ENCODE measurements at places on chromosomes 2 and 18. TPM values are rescaled to one million over a fixed set of nuclear protein-coding genes. Genes with fewer than 3 reads are reported as not detected.

DNA sequence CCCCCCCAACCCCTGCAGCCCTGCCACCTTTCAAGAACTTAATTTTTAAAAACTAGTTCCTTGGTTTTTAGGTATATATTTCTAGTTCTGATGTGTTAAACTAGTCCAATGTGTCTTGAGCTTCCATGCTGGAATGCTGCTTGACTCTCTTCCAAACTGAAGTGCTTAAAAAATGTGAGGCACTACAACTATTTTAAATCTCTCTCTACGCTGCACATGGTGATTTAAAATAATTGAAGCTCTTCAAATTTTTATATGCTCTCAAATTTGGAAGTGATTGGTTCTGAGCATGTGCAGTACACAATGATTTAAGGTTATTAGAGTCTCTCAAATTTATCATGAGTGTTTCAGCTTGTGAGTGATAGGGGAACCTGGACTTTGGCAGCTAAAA is 192.6 kb upstream of the ZEB2 start:
- no peak for DNase-seq
- no peak overlapping the region for H3K4me3 ChIP-seq
- H3K27ac ChIP-seq, result no peak overlapping the region
- H3K4me1 ChIP-seq, result no peaks in the 10 kb centered on the region
- no peaks in the 10 kb centered on the region for H3K36me3 ChIP-seq

- no peaks in the 10 kb centered on the region for H3K4me1 ChIP-seq
- no peak overlapping the region for H3K27ac ChIP-seq
- no peak overlapping the region for H3K4me3 ChIP-seq
- no peak for DNase-seq
- no peaks in the 10 kb centered on the region for H3K27me3 ChIP-seq
These were observed 304.6 kb downstream of the PARD3B start for GRCh38 chr2:204849892-204850291.

DNA sequence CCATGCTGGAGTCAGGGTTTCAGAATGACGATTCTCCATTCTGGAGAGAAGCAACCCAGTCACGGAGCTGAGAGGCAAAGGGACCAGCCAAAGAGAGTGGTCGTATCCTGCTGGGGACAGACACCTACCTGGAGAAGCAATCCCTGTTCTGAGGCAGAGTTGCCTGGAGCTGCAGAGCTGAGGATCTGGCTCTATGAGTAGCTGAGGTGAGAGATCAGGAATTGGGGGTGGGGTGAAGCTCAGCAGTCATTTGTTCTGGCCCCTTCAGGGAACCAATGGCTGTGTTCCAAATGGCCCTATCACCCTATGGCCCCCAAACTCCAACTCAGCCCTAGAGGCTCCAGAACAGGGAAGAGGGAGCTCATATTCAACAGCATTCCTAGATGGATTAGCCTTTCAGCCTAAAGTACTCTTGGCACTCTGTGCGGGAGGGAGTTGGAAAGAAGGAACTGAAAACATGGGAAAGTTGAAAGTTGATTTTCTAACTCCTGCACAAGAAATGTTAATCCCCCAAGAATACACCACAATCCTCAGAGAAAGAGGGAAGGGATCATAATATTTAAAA is 3.3 kb upstream of the ATRAID start:
- H3K27me3 ChIP-seq, result no peaks in the 10 kb centered on the region
- H3K4me3 ChIP-seq, result no peak overlapping the region
- H3K4me1 ChIP-seq, result peaks cover 12% of the 10 kb centered on the region
- no peak for DNase-seq

DNA sequence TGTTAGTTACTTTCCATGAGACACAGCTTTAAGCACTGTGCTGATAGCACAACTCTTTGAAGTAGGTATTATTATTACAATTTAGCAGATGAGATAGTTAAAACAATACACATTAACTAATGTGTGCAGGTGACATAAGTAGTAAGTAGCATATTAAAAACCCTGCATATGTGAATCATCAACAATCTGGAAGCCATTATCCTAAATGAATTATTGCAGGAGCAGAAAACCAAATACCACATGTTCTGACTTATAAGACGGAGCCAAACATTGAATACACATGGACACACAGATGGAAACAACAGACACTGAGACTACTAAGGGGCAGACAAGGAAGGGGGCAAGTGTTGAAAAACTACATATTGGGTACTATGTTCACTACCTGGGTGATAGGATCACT is 300.3 kb upstream of the GULP1 start:
- H3K36me3 ChIP-seq, result no peaks in the 10 kb centered on the region
- DNase-seq, result no peak
- H3K4me1 ChIP-seq, result no peaks in the 10 kb centered on the region
- no peak overlapping the region for H3K27ac ChIP-seq

GRCh38 chr2:26184555-26185303 is 11.8 kb downstream of the GAREM2 start:
- H3K27me3 ChIP-seq, result peaks cover 7% of the 10 kb centered on the region
- DNase-seq, result peak; percentile 88
- no peaks in the 10 kb centered on the region for H3K36me3 ChIP-seq
- peak overlapping the region; percentile 65 for H3K4me3 ChIP-seq
- peak overlapping the region; percentile 66 for H3K27ac ChIP-seq

DNA sequence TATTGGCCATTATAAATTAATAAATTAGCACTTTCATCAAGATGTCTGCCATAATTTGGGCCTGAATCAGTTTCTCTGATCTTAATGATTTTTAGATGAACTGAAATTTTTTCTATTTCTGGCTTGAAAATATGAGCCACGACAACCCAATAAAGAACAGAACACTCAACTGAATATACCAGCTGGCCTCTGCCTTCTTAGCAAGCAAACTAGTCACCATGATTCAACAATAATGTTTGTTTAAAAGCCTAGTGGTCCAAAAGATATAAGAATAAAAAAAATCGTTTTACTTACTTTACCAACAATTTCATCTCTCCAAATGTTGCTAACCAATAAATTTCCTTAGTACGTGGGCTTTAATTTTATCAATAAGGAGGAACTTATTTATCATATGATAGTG is 66.7 kb upstream of the TTN start:
- DNase-seq, result no peak
- H3K4me1 ChIP-seq, result no peaks in the 10 kb centered on the region
- H3K27ac ChIP-seq, result no peak overlapping the region
- H3K27me3 ChIP-seq, result no peaks in the 10 kb centered on the region
- no peak overlapping the region for H3K4me3 ChIP-seq
- no peaks in the 10 kb centered on the region for H3K36me3 ChIP-seq

GRCh38 chr2:46963941-46964673 is 48.5 kb upstream of the MCFD2 start:
- H3K4me1 ChIP-seq, result peaks cover 10% of the 10 kb centered on the region
- H3K27me3 ChIP-seq, result no peaks in the 10 kb centered on the region

GRCh38 chr2:85945586-85945985 is 56.8 kb upstream of the ST3GAL5 start:
- no peak overlapping the region for H3K27ac ChIP-seq
- H3K27me3 ChIP-seq, result no peaks in the 10 kb centered on the region
- no peaks in the 10 kb centered on the region for H3K36me3 ChIP-seq
- H3K4me3 ChIP-seq, result no peak overlapping the region
- no peak for DNase-seq

DNA sequence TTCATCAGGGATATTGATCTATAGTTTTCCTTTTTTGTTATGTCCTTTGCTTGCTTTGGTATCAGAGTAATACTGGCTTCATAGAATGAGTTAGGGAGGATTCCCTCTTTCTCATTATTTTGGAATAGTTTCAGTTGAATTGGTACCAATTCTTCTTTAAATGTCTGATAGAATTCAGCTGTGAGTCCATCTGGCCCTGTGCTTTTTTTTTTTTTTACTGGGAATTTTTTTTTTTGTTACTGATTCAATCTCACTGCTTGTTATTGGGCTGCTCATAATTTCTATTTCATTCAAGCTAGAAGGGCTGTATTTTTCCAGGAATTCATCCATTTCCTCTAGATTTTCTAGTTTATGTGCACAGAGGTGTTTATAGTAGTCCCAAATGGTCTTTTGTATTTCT is 103.9 kb downstream of the RND3 start:
- H3K4me3 ChIP-seq, result no peak overlapping the region
- H3K27me3 ChIP-seq, result no peaks in the 10 kb centered on the region
- H3K27ac ChIP-seq, result no peak overlapping the region
- H3K36me3 ChIP-seq, result no peaks in the 10 kb centered on the region

DNA sequence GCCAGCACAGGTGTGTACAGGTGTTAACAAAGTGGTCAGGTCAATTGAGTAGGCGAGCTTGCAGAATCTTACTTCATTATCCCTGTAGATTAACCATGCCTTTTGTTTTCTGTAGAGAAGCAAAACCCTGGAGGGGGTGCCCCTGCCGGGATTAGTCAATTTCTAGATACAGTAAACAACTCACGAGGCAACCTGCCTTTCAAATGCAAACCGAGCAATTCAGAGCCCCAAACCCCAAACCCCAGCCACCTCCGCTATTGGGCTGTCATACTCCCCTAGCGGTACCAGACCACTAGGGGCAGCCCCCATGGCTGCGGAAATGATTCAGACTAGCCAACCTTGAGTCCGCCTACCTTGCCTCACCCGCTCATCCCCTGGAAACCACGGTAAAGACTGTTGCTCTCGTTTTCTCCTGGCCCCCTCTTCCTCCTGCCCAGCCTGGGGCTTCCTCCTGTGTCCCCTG is 61.4 kb upstream of the KIF5C start:
- no peak overlapping the region for H3K4me3 ChIP-seq
- no peaks in the 10 kb centered on the region for H3K27me3 ChIP-seq
- DNase-seq, result peak; percentile 25
- H3K27ac ChIP-seq, result peak overlapping the region; percentile 42

GRCh38 chr2:148201075-148202004 is 180.4 kb downstream of the MBD5 start:
- peak; percentile 32 for DNase-seq
- no peak overlapping the region for H3K4me3 ChIP-seq
- H3K36me3 ChIP-seq, result no peaks in the 10 kb centered on the region
- H3K4me1 ChIP-seq, result no peaks in the 10 kb centered on the region
- no peak overlapping the region for H3K27ac ChIP-seq

DNA sequence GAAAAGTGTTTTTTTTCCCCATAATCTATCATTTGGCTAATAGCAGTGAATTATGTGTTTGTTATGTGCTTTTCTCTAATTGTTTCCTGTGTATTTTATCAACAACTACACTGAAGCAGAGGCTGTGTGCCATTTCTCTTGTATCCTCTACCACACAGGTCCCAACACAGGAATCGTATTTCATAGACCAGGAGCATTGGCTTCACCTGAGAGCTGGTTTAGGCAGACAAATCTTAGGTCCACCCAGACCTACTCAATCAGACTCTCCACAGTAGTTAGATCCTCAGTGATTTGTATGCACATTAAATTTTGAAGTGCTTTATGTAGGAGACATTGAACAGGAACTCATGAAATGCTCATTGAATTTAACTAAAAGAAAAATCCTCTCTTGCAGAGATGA is 109.2 kb downstream of the FSHR start:
- DNase-seq, result no peak
- no peak overlapping the region for H3K27ac ChIP-seq
- no peaks in the 10 kb centered on the region for H3K4me1 ChIP-seq
- H3K4me3 ChIP-seq, result no peak overlapping the region

DNA sequence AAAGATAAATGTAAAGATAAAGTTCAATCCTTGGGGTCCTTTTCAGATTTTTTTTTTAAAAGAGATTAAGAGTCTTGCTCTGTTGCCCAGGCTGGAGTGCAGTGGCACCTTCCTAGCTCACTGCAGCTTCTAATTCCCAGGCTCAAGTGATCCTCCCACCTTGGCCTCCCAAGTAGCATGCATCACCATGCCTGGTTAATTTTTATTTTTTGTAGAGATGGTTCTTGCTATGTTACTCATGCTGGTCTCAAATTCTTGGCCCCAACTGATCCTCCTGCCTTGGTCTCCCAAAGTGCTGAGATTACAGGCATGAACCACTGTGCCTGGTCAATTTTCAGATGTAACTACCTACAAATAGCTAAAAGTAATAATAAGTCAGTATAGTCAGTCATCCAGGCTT is 21.1 kb downstream of the NFE2L2 start:
- no peaks in the 10 kb centered on the region for H3K27me3 ChIP-seq

GRCh38 chr18:77124452-77124922 is 8.1 kb downstream of the MBP start:
- H3K4me3 ChIP-seq, result no peak overlapping the region
- DNase-seq, result no peak
- no peaks in the 10 kb centered on the region for H3K36me3 ChIP-seq
- H3K27ac ChIP-seq, result peak overlapping the region; percentile 0

- DNase-seq, result peak; percentile 19
- H3K27me3 ChIP-seq, result no peaks in the 10 kb centered on the region
- H3K27ac ChIP-seq, result peak overlapping the region; percentile 64
These were observed 183.8 kb upstream of the STON1 start for GRCh38 chr2:48346124-48346536.

GRCh38 chr2:238107525-238108422 is 7.6 kb downstream of the ESPNL start:
- H3K4me1 ChIP-seq, result peaks cover 12% of the 10 kb centered on the region
- no peaks in the 10 kb centered on the region for H3K27me3 ChIP-seq
- H3K27ac ChIP-seq, result no peak overlapping the region
- peak; percentile 70 for DNase-seq
- H3K4me3 ChIP-seq, result peak overlapping the region; percentile 11

DNA sequence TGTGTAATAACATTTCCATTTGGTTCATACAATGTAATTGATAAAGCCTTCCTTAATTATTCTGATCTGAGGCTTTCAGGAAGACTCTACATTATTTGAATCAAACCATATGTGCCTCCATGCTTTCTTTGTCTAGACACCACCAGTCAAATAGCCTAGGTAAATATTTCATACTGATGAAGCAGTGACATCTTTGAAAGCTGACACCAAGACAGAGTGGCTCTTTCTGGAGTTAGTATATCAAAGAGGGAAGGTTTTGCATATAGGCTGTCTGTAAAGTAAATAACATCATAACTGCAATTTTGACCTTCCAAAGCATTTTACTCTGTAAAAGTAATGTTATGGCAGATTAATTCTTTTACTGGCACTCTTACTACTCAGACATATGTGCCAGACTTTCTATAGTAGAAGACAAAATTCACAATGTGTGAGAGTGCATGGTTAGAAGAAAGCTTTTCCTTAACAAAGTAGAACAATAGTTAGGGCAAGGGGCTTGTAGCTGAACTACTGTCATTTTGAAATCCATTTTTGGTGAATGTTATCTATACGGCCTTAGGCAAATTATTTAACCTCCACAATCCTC is 177.3 kb downstream of the ERBB4 start:
- no peak for DNase-seq
- H3K36me3 ChIP-seq, result no peaks in the 10 kb centered on the region
- no peaks in the 10 kb centered on the region for H3K4me1 ChIP-seq
- H3K27ac ChIP-seq, result no peak overlapping the region
- H3K27me3 ChIP-seq, result no peaks in the 10 kb centered on the region

Gene MALL
- 375 TPM for total RNA-seq

Gene VWA3B
- not detected for total RNA-seq

Gene TCF23
- not detected for total RNA-seq

Gene GPR39
- 41.9 TPM for total RNA-seq

Gene RFTN2
- 0.80 TPM for total RNA-seq

Gene ZBTB7C
- 56.1 TPM for total RNA-seq

Gene PSMA8
- not detected for total RNA-seq

Gene OR6B2
- not detected for total RNA-seq

Gene SULT1C4
- total RNA-seq, result not detected

Gene CNTNAP5
- 1.4 TPM for total RNA-seq

All from transverse colon (tissue), 4 donors.